ENCODE measurements at places on chromosomes 5 and 9. TPM values are rescaled to one million over a fixed set of nuclear protein-coding genes. Genes with fewer than 3 reads are reported as not detected.
A peak's percentile ranks its signal among the peaks of the same experiment; 100 is the strongest.

GRCh38 chr5:154370119-154370518 is 75.7 kb upstream of the SAP30L start:
- DNase-seq = no peak
- H3K4me3 ChIP-seq = no peak overlapping the region
- H3K27me3 ChIP-seq = no peaks in the 10 kb centered on the region
- H3K36me3 ChIP-seq = peaks cover 11% of the 10 kb centered on the region

GRCh38 chr9:115495052-115495635 is 377.2 kb upstream of the TNC start:
- H3K27ac ChIP-seq = 0 out of 2 replicates have a peak overlapping the region, but pooled peaks have one; percentile 85
- no peak for DNase-seq
- peaks cover 37% of the 10 kb centered on the region for H3K4me1 ChIP-seq

- H3K4me1 ChIP-seq = peaks cover 32% of the 10 kb centered on the region
- H3K27me3 ChIP-seq = no peaks in the 10 kb centered on the region
- no peaks in the 10 kb centered on the region for H3K36me3 ChIP-seq
- peak overlapping the region; percentile 96 for H3K27ac ChIP-seq
- H3K4me3 ChIP-seq = no peak overlapping the region
- DNase-seq = no peak
These were observed 139.3 kb upstream of the COL5A1 start for GRCh38 chr9:134502266-134502791.

GRCh38 chr5:55364537-55365055 is 56.8 kb downstream of the MTREX start:
- no peak overlapping the region for H3K27ac ChIP-seq
- H3K36me3 ChIP-seq = peaks cover 36% of the 10 kb centered on the region
- no peak for DNase-seq
- no peak overlapping the region for H3K4me3 ChIP-seq

- H3K4me1 ChIP-seq = no peaks in the 10 kb centered on the region
- no peak overlapping the region for H3K4me3 ChIP-seq
- no peak overlapping the region for H3K27ac ChIP-seq
These were observed 28.2 kb upstream of the PPP2R2B start for GRCh38 chr5:146906803-146907202.

- H3K27me3 ChIP-seq = no peaks in the 10 kb centered on the region
- peak; percentile 33 for DNase-seq
- H3K27ac ChIP-seq = no peak overlapping the region
- H3K4me1 ChIP-seq = peaks cover 4% of the 10 kb centered on the region
- H3K4me3 ChIP-seq = no peak overlapping the region
These were observed 67.4 kb upstream of the HRH2 start for GRCh38 chr5:175590471-175590881.

DNA sequence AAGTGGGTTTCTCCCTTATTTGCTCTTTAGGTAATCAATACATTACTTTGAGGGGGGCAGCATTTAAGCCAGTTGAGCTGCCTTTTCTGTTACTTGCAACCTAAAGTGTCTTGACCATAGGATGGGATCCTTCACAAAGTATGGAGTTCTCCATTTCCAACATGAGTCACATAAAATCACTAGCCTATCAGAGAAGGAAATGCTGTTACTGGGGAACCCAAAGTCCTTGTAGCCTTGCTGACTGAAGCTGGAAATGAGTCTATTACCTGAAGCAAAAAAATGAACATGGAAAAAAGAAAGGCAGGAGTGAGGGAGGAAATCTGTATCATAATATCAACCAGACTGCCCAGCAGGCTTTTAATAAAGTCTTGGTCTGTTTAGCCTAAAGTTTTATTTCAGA is 42.8 kb upstream of the SLIT3 start:
- H3K27me3 ChIP-seq = no peaks in the 10 kb centered on the region
- peak; percentile 29 for DNase-seq
- no peak overlapping the region for H3K4me3 ChIP-seq
- peaks cover 31% of the 10 kb centered on the region for H3K4me1 ChIP-seq
- peak overlapping the region; percentile 81 for H3K27ac ChIP-seq

- no peaks in the 10 kb centered on the region for H3K36me3 ChIP-seq
- H3K4me1 ChIP-seq = peaks cover 2% of the 10 kb centered on the region
- no peak overlapping the region for H3K27ac ChIP-seq
These were observed 181.8 kb upstream of the PITX1 start for GRCh38 chr5:135215617-135216470.

DNA sequence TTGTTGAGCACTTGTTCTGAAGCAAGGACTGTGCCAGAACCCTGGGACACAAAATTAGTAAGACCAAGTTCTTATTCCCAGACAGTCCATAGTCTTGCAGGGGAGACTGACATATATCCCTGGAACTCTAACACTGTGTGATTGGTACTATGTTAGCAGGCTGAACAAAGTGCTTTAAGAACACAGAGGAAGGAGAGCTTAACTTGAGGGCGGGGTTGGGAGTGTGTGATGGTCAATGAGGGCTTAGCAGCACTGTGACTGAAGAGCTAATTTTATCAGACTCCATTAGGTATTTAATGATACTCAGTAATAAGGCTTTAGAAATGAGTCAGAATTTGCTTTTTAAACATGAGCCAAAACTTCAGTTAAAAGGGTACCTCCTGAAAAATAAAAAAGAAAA is 14.9 kb upstream of the SPATA24 start:
- no peak for DNase-seq
- H3K27ac ChIP-seq = no peak overlapping the region
- no peaks in the 10 kb centered on the region for H3K27me3 ChIP-seq

DNA sequence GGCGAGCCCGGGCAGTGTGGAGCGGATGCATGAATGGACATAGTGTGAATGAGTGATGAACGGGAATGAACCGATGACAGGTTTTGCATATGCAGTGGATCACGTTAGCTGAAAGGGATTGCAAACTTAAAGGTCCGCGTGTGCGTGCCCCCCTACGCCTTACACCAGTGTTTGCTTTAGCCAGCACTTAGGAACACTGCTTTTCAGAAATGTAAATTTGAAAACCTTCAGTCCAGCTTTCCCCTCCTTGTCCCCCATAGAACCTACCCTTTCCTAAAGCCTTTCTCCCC is 692 bp downstream of the PSAT1 start:
- DNase-seq = no peak
- no peaks in the 10 kb centered on the region for H3K27me3 ChIP-seq
- H3K4me3 ChIP-seq = peak overlapping the region; percentile 69
- H3K36me3 ChIP-seq = 0 out of 2 replicates have a peak, but pooled peaks cover 4% of the 10 kb centered on the region
- H3K27ac ChIP-seq = no peak overlapping the region
- peaks cover 4% of the 10 kb centered on the region for H3K4me1 ChIP-seq

DNA sequence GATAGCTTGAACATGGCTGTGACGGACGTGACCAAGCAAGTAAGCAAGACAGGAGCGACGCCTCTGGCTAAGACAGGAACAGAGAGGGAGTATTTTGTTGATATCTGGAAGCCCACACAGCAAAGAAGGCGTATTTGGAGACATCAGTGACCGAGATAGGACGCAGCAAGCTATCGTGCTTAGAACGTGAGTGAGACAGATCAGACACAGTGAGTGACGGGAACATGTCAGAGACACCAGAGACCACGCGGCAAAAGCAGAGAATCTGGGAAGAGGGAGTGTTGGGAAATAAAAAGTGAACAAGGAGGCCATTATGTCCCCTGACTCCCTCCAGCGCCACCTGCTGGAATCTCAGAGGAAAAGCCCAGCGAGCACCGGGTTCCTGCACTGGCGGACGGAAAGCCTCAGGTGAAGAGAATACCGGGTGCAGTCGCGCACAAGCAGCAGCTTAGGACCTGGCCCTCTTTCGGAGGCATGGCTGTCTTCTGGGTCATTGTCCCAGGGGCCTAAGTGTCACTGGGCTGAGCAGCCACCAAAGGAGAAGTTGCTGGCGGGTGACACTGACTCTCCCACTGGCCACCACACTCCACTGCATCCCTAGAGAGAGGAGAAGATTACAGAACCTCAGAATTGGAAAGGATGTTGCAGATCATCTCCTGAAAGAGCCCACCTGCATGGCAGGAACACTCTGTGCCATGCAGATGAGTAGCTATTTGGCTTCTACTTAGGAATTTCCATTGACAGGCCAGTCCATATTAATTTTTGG is 99.1 kb downstream of the FBXO38 start:
- H3K36me3 ChIP-seq = no peaks in the 10 kb centered on the region
- peak; percentile 55 for DNase-seq
- H3K27ac ChIP-seq = no peak overlapping the region
- H3K4me1 ChIP-seq = no peaks in the 10 kb centered on the region

NMUR2 gene
- total RNA-seq = not detected

FBXO10 gene
- total RNA-seq = 5.1 TPM
